Hepatocyte (in vitro differentiated cells): ENCODE measurements at places on chromosomes 6 and 20. TPM values are rescaled to one million over a fixed set of nuclear protein-coding genes. Genes with fewer than 3 reads are reported as not detected.

DNA sequence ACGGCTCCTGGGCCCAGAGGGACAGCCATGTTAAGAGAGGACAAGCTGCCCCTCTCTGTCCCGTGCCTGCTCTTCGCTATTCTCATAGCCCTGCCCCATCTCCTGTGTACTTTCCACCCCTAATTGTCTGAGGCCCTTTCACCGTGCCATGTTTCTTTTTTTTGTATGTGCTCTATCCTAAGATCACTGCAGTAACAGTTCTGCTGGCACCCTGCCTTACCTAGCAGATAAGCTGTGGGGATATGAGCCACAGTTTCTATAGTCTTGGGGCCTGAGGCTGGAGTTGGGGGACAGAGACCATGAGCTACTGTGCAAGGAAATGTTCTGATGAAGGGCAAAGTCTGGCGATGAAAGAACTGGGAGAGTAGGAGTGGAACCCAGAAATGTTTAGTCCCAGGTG is 269.5 kb upstream of the CITED2 start:
- H3K36me3 ChIP-seq: no peaks in the 10 kb centered on the region
- H3K27ac ChIP-seq: peak overlapping the region; percentile 5
- no peak overlapping the region for H3K4me3 ChIP-seq
- H3K4me1 ChIP-seq: peaks cover 14% of the 10 kb centered on the region

- H3K27me3 ChIP-seq: no peaks in the 10 kb centered on the region
- no peak for DNase-seq
- no peaks in the 10 kb centered on the region for H3K36me3 ChIP-seq
- peak overlapping the region; percentile 85 for H3K27ac ChIP-seq
- H3K4me3 ChIP-seq: no peak overlapping the region
Measured at GRCh38 chr6:56388415-56388755, 141.0 kb upstream of the COL21A1 start.

DNA sequence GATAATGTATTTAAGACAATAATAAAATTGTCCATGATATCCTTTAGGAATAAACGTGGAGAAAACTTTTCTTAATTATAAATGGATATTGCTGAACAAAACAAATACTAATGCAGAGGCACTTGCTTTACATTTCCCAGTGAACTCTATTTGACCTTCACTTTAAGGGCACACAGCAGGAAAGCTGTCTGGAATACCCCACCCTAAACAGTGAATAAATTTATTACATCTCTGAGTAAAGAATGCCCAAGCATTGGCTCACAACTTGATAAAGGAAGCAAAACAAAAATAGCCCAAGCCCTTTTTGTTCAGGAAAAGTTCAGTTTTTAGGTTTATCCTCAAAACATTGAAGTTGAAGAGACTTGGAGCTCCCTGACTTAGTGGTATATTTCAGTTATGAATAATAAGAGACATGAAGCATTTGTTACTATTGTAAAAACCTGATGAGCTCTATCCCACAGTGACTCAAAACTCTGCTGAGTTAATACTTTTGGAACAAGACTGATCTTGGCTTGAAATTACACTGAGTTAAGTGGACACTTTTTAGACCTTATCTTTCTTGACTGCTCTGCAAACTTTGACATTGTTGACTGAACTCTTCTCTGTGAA is 353.9 kb downstream of the BCKDHB start:
- H3K36me3 ChIP-seq: no peaks in the 10 kb centered on the region
- peaks cover 16% of the 10 kb centered on the region for H3K4me1 ChIP-seq
- no peaks in the 10 kb centered on the region for H3K27me3 ChIP-seq
- no peak overlapping the region for H3K27ac ChIP-seq
- no peak overlapping the region for H3K4me3 ChIP-seq

GRCh38 chr6:155247618-155248007 is 16.2 kb upstream of the CLDN20 start:
- H3K27ac ChIP-seq: peak overlapping the region; percentile 80
- no peaks in the 10 kb centered on the region for H3K27me3 ChIP-seq
- H3K4me3 ChIP-seq: no peak overlapping the region
- peak; percentile 58 for DNase-seq
- peaks cover 10% of the 10 kb centered on the region for H3K4me1 ChIP-seq
- peaks cover 3% of the 10 kb centered on the region for H3K36me3 ChIP-seq

GRCh38 chr6:91438570-91438969 is 851.7 kb upstream of the MAP3K7 start:
- no peak overlapping the region for H3K4me3 ChIP-seq
- DNase-seq: no peak
- no peaks in the 10 kb centered on the region for H3K4me1 ChIP-seq
- no peaks in the 10 kb centered on the region for H3K27me3 ChIP-seq

DNA sequence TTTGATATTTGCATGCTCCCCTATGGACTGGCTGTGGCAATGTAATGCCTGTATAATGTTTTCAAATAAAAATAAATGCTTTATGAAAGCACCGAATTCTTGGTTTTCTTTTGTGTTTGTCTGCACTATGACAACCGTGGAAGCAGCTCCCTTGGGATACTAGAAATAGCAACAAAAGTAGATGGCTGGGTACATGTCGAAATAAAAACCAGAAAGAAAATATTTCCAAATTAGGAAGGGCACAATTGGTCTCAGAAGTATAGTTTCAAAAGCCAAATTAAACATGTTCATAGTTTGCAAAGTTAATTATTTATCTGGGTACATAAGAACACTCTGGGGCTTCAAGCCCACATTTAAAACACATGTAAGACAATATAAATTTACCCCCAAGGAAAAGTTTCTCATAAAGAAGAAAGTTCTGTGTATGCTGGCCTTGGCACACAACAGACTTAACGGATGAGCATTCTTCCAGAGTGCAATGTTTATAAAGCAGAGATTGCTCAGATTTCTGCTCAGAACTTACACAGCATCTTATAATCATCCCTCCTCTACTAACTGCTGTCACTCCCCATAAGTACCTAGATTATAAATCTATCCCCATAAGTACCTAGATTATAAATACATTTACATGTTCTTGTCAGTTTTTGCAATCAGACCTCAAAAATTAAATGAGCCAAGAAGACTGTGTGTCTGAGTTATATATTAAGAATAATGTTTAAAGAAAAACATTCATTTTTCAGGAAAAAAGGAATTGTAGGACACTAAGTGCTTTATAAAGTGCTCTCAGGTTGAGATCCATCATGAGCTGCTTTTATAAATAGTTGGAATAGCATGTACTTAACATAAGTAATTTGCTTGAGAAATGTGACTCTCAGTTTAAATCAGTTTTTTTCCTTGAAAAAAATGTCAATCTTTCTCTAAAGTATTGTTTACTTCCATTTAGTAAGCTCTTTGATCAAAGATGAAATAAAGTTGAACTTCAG is 230.2 kb upstream of the PLN start:
- H3K4me3 ChIP-seq: no peak overlapping the region
- no peak for DNase-seq
- H3K27me3 ChIP-seq: no peaks in the 10 kb centered on the region
- H3K36me3 ChIP-seq: no peaks in the 10 kb centered on the region
- no peak overlapping the region for H3K27ac ChIP-seq

GRCh38 chr6:31351401-31352309 is 5.3 kb downstream of the HLA-B start:
- DNase-seq: no peak
- H3K27ac ChIP-seq: no peak overlapping the region
- H3K4me1 ChIP-seq: no peaks in the 10 kb centered on the region
- H3K4me3 ChIP-seq: no peak overlapping the region

DNA sequence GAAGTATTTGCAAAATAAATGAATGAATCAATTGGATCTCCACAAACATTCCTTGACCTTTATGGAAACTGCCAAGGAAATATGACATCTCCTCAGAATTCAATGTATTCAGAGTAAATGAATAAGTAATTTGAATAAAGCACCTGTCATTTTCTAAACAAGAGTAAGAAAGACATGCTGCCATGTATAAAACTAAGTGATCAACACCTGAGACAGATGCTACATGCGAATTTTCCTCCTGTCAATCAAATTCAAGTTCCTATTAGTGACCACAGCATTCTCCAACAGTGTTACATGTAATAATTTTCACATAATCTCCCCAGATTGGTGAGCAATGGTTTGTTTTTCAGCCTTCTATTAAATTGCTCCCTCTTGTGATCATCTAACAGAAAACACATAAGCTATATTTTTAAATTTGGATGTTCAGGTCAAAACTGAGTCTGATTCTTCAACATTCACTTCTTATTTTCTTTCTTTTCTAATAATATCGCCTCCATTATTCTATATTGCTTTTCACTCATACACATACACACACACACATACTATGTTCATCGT is 163.2 kb upstream of the RNF217 start:
- H3K27ac ChIP-seq: no peak overlapping the region
- no peaks in the 10 kb centered on the region for H3K4me1 ChIP-seq
- H3K27me3 ChIP-seq: no peaks in the 10 kb centered on the region
- no peak for DNase-seq
- no peak overlapping the region for H3K4me3 ChIP-seq
- H3K36me3 ChIP-seq: no peaks in the 10 kb centered on the region

DNA sequence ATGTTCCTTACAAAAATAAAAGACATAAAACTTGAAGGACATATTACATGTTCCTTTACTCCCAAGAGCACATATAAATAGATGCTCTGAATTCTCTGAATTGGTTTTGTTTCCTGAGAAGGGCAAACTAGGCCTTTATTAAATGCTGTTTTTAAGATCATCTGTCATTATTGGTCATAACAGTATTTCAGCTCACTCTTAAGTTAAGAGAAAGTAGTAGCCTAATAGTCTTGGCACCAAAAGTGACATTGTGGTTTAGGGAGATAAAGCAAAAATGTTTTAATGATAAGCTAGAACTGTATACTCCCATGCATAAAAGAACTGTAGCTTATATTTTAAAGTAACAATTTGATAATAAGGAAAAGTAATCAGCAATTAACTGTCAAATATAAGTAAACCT is 361.1 kb upstream of the PTCHD4 start:
- H3K27me3 ChIP-seq: no peaks in the 10 kb centered on the region
- no peak overlapping the region for H3K27ac ChIP-seq
- H3K4me3 ChIP-seq: no peak overlapping the region

The PLG gene
- 223 and 225 TPM in 2 replicates for total RNA-seq

The DNMT3B gene
- 4.3 and 4.5 TPM in 2 replicates for total RNA-seq

The VEGFA gene
- 165 and 179 TPM in 2 replicates for total RNA-seq

The PPP2R5D gene
- total RNA-seq: 35.2 and 40.2 TPM in 2 replicates
